NCI-H1105 treated with DMSO at 0.1 percent for 48 hours (cell line): ENCODE measurements at places on chromosomes 3 and 15.

- DNase-seq, result peak; percentile 55
These were observed 978 bp downstream of the KCNMB2 start for GRCh38 chr3:178537122-178537705.

DNA sequence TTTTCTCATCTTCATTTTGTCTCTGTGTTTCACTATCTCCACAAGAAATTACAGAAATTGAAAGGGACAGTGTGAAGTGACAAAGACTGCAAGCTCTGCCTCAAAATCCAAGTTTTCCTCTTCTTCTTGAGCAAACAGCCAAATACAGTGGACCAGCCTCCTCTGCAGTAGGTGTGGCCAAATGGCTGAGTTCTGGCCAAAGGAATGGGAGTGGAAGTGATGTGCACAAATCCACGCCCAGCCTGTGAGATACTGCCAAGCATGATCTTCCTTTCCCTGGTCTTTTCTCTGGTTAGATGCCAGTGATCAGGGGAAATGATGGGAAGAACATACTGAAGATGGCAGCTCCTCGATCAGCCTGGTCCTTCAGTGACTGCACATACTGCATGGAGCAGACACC is 111.0 kb upstream of the CPNE4 start:
- DNase-seq, result no peak

DNA sequence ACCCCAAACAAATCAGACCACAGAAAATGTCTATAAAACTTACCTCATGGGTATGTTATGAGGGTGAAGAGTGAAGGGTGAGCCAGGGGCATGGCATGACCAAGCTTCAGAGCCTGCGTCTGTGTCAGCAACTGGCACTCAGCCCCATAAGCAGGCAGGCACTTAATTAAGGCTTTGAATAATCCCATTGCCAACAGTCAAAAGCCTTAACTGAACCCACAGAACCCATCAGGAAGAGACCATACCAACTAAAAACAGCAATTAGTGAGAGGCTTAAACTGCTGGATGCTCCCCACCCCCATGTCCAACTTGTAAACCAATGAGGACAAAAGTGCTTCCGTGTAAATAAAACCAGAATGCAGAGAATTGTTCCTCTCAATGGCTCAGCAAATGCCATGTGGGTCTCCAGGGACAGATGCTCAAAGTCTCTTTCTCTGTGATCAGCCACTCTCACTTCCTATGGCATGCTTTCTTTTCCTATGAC is 126.0 kb downstream of the MYLK start:
- peak; percentile 93 for DNase-seq

DNA sequence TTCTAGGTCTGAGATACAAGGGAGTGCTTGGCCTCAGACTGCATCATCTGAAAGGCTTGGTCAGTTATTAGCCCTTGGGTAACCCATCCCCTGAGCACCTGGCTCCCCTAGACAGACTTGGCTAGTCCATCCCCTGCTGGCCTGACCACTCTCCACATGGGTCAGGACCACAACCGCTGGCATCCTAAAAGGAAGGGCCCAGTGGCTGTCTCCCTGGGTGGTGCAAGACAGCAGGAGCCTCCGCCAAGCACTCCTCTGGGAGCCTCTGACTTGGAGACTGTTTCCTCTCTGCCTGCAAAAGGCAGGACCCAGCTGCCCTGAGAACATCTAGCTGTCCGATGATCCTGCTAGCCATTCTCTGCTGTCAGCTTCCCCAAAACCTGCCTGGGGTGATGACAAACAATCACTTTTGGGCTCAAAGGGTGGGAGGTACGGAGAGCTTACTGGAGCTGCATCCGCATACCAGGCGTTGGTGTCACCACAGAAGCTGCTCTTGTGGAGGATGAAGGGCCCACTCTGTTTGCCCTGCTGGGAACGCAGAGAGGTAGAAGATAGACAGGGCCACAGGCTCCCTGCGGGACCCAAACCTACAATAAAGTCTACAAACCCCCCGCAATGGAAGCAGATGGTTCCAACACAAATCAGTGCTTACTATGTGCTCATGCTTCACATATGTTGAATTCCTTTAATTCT is 108.0 kb upstream of the PRR20G start:
- DNase-seq, result no peak

GRCh38 chr15:68224546-68225250 is 4.8 kb downstream of the CLN6 start:
- no peak for DNase-seq

DNA sequence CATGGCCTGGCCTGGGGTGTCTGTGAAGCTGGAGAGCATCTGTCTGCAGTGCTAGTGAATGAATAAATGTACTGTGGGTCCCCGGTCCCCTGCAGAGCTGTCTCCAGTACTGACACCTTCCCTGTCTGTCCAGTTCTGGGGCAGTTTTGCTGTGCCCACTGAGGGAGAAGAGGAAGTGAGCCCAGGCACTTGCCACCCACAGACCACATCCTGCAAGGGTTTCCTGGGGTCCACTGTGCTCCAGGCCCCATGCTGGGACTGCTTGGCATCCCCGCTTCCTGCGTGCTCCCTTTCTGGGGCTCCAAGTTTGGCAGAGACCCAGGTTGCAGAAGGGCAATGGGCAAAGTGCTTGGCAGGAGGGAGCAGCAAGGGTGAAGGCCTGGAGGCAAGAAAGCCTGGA is 4.9 kb upstream of the SLC6A6 start:
- DNase-seq, result no peak

DNA sequence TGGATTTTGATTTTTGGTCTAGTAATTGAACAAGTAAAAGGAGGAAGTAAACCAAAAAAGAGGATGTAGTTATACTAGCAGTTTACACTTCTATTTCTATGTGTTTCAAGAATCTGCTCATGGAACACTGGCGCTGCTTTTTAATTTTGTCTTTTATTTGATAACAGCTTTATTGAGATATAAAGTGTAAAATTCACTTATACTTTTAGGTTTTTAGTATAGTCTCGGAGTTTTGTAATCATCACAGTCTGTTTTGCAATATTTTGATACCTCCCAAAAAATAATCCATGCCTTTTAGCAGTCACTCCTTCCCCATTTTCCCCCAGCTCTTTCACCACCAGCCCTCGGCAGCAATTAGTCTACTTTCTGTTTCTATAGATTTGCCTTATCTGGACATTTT is 18.0 kb downstream of the UBE2E2 start:
- DNase-seq, result no peak

DNA sequence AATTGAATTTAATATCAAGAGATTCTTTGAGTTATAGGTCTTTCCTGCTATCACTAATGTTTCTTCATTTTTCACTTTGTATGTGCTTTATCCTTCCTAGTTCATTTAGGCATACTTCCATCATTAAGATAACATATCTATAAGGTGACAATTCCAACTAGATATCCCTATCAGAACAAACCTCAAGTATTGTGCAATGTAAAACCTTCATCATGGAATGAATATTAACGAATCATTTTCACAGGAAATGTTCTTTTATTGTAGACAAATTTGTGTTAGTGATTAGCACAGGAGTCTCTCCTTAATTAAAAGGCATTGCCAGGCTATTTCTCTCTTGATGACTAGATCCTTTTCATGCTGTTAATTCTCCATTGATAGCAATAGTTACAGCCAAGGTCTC is 236.5 kb upstream of the MME start:
- DNase-seq, result no peak

DNA sequence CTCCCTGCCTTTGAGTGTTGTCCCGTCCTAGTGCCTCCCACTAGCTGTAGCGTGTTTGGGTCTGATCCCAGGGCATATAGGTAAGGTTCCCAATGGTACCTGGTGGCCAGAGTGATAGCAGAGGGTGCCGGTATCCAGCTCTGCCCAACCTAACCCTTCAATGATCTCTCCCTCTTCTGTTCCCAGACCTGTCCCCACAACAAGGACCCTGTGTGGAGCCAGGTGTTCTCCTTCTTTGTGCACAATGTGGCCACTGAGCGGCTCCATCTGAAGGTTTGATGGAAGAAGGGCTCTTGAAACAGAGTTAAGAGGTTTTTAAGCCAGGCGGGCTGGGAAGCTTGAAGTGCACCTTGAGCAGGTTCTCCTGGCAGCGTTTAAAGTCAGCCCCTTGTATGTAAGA is 35.5 kb downstream of the ESYT3 start:
- no peak for DNase-seq

DNA sequence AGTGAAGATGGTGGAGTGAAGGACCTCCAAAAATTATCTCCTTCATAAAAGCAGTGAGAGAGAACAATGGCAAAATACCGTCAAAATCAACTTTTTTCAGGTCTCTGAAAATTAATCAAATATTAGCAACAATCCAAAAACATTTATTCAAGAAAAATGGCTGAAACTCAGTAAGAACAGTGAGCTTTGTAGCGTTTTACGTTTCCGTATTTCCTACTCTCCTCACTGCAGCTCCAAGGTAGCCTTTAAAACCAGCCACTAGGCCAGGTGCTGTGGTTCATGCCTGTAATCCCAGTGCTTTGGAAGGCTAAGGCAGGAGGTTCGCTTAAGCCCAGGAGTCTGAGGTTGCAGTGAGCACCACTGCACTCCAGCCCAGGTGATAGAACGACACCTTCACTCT is 38.5 kb downstream of the ATP10A start:
- DNase-seq, result no peak

DNA sequence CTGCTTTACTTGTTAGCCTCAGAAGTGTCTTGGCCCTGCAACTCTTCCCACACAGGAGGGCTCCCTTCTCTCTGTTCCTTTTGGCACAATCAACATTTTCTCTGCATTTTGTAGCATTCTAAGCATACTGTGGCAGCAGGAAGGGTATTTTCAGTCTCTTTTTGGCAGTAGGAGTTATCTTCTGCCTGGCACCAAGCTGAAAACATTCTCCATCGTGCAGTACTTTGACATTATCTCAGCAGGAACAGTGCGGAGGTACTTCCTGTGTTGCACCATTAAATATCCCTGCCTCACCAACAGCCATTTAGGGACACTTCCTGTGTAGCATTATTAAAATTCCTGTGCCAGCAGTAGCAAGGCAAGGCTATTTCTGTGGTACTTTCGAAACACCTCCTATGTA is 233.2 kb upstream of the SEMA6D start:
- no peak for DNase-seq

- no peak for DNase-seq
These were observed 5.6 kb upstream of the ASB14 start for GRCh38 chr3:57298041-57298440.
